ENCODE measurements at places on chromosomes 5 and 9.

DNA sequence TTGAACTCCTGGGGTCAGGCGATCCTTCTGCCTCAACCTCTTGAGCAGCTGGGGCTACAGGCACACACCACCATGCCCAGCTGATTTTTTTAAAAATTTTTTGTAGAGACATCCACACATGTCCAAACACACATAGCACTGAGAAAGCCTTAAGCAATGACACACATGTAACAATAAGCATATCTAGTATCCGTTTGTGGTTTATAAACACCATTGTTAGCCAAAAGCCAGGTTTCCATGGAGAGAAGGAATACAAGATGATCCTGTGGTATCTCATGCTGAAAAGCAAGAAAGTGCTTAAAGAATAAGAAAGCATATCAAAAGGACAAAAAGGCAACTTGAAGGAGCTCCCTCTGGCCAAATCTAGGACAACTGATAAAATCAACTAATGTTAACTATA lies 29.7 kb upstream of the SLC1A3 start:
- DNase-seq, result no peak

- DNase-seq, result no peak
Measured at GRCh38 chr9:16718952-16719351, 151.5 kb downstream of the BNC2 start.

DNA sequence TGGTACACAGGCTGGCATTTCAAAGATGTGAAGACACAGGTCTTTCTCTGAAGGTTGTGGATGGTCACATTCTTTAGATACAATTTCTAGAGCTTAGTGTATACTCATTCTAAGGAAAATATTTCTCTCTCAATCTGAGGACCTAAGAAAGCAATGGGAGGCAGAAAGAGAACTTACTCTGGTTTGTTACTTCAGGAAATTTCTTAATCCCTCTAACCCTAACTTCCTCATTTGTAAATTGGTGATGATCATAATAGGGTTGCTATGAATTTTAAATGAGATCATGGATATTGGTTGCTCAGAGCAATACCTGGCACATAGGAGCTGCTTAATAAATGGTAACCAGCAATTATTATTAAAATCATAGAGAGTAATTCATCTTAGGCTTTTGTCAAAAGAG lies 22.1 kb downstream of the FAM170A start:
- no peak for DNase-seq

DNA sequence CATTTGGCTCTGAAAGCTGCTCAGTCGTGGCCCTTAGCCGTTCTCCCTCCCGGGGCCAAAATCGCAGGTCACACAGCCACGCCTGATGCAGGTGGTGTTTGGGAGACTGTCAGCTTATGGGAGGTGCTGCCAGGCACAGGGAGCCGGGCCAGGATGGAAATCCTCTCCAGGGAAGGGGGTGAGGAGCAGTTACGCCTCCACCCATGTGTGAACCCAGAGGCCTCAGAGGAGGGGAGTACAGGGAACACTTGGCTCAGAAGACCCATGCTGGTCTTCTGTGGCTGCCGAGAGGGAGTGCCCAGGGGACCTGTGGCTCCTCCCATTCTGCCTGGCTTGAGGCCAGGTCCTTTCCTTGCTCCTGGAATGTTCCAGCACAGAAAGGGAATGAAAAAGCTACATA lies 3.6 kb upstream of the OLFM1 start:
- DNase-seq, result no peak

GRCh38 chr9:72590824-72591223 lies 69.4 kb downstream of the TMC1 start:
- DNase-seq, result no peak

DNA sequence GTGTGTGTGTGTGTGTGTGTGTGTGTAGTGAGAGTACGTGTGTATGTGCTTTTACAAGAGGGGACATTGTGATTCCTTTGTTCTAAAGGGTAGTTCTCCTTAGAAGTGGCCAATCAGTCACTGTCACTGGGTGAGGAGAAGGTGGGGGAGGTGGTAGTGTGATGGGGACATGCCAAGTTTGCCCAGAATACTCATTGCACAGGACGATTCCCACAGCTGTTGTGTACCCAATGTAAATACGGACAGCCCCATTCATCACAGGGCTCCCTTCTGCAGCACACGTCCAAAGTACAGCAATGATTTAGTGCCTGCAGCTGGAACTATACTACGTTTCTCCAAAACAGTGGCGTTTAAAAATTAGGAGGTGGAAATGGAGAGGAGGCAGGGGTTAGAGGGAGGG lies 287.8 kb downstream of the TLR4 start:
- peak; percentile 27 for DNase-seq

GRCh38 chr9:1443450-1443849 lies 393.3 kb downstream of the DMRT2 start:
- no peak for DNase-seq

Measured in NCI-H510A (cell line).